ENCODE measurements at places on chromosomes 4 and X.

DNA sequence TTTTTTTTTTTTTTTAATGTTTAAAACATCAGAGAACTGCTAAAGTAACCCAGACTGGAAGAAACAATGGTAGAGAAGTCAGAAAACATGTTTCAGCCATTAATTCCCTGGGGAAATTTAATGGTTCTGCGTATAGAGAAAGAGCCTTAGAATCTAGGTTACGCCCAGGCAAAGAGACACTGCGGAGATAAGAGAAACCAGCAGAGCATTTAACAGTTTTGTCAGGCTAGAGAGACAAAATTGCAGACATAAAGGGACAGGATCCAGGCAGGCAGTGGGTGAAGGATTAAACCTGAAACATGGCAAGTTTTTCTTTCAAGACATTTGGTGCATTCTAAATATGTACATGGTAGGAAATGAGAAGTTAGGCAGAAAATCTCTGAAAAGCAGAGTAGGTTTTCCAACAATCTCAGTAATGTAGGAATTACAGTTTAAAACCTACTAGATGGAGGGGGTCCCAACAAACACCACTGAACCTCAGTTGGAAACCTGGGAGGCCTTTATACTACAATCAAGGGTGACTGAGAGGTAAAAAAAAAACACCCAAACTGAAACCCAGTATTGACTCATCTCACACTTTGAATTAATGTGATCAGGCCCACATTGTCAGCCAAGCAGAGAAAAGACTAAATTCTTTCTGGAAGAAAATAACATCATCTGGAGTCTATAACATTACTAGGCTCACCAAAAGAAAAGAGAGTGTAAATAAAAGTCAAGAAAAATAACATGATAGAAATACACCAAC lies 254.2 kb upstream of the NWD2 start:
- no peak for DNase-seq

- no peak for DNase-seq
These were observed 52.6 kb upstream of the PPARGC1A start for GRCh38 chr4:23942471-23942870.

GRCh38 chr4:79576429-79576753 lies 168.4 kb upstream of the GK2 start:
- no peak for DNase-seq

GRCh38 chr4:19557161-19557560 lies 694.5 kb upstream of the SLIT2 start:
- no peak for DNase-seq

- no peak for DNase-seq
These were observed 168.8 kb downstream of the SH3KBP1 start for GRCh38 chrX:19718642-19719041.

- DNase-seq, result no peak
These were observed 5.9 kb downstream of the CRMP1 start for GRCh38 chr4:5887011-5887360.

Data from activated CD8-positive, alpha-beta memory T cell treated with anti-CD3 and anti-CD28 coated beads for 1 hour (primary cell).